ENCODE measurements at places on chromosomes 3 and 15. TPM values are rescaled to one million over a fixed set of nuclear protein-coding genes. Genes with fewer than 3 reads are reported as not detected.

- peak; percentile 78 for DNase-seq
Measured at GRCh38 chr15:52427804-52428203, 100.9 kb downstream of the MYO5A start.

- no peak for DNase-seq
Measured at GRCh38 chr3:128902426-128902825, 23.0 kb downstream of the ACAD9 start.

GRCh38 chr3:179322286-179323196 is at the start of gene ZNF639:
ZNF639 (plus strand) TSS chr3:179323031; CDS start chr3:179328294, 5,263 bp downstream.
- peak; percentile 91 for DNase-seq

Gene CPNE9
- total RNA-seq = not detected

Gene KIAA1143
- total RNA-seq = 36.5 TPM

DNA sequence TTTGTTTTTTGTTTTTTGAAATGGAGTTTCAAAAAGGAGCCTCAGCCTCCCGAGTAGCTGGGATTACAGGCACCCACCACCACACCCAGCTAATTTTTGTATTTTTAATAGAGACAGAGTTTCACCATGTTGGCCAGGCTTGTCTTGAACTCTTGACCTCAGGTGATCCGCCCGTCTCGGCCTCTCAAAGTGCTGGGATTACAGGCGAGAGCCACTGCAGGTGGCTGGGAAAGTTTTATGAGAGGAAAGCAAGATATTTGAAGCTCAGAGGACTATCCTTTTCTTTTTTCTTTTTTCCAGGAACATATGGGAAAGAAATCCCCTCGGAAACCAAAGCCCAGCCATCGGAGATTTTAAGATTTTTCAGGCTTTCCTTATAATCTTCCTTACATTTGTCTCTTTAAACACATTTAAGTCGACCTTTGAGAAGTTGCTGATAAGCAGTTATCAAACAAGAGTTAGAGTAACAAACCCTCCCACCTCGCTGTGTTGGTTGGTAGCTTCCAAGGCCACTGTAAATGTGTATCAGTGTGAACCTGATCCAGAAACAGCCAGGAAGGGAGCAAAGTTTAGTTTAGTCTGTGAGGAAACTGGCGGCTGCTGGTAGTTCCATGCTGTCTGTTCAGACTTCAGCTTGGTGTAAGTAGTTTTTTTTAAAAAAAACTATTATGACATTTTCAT is 34.5 kb upstream of the MAP3K13 start:
- DNase-seq = no peak

DNA sequence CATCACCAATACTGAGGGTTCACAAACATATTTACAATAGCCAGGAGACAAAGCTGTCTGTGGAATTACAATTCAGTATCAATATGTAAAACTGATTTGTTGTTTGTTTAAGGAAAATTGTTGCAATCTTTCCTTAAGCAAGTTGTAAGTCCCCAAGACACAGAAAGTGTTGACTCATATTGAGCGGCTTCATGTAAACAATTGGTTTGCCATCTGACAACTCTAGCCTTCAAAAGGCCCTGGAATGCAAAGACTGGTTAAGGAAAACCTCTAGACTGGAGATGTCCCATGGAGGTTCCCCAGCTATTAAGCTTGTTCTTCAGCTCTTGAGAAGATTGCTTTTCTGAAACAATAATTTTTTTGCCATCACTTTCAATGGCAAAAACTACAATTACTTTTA is 283.7 kb upstream of the PROK2 start:
- no peak for DNase-seq

Gene SLCO2A1
- total RNA-seq = not detected

DNA sequence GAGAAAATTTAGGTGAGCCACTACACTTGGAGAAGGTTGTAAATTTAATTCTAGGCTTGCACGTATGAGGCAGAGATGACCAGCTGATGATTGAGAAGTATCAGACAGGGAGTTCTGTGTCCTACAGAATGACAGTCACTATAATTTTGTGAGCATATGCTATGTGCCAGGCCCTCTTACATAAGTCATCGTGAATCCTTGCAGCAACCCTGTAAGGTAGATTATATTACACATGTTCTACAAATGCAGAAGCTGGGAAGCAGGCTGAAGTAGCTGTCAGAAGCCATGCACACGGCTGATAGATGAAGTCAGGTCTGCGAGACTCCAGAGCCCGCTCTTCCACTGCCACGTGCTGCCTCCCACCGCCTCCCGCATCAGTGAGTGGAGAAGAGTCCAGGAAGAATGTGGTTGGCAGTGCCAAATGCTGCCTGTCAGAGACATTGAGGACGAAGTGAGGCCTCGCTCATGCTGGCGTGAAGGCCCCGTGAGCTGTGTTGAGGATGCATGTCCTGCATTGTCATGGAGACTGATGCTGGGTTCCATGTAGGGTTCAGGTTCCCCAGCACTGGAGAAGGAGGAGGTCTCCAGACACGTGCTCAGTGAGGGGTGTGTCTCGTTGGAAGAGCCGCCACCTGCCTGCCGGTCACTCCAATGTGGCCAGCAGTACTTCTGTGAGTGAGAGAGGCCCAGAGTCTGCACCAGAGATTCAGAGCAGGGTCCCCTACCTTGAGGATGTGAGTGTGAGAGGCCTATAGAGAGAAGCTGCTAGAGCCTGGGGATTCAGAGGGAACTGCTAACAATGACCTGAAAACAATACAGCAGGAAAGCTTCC is 123.3 kb upstream of the PLXNA1 start:
- DNase-seq = no peak

GRCh38 chr3:67461667-67462142 is 192.7 kb downstream of the SUCLG2 start:
- DNase-seq = peak; percentile 85

Gene GOLGA8G
- total RNA-seq = not detected

- no peak for DNase-seq
Measured at GRCh38 chr3:69770219-69770618, 31.0 kb downstream of the MITF start.

DNA sequence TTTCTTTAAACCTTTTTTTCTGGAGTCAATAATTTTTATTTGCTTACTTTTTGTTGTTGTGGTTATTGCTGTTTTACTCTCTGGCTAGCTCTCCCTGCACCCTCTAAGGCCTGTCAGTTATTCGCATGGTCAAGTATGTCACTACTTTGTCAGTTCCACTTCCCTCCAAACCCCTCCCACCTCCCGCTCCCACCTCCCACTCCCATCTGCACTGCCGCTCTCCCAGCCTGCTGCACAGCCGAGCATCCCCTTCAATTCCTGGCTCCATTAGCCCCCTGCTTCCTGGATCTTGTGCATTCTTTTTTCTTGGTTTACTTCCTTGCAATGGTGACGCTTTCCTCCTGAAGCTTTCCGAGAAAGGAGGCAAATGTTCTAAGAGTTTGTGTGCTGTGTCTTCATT is 218.0 kb downstream of the XXYLT1 start:
- DNase-seq = no peak

Gene SHISA5
- 101 TPM for total RNA-seq

- DNase-seq = no peak
Measured at GRCh38 chr3:95197661-95198060, 1134.8 kb downstream of the NSUN3 start.

Gene KIF9
- 6.9 TPM for total RNA-seq

Gene TRMT10C
- 39.2 TPM for total RNA-seq

Gene CACNA2D3
- 0.52 TPM for total RNA-seq

DNA sequence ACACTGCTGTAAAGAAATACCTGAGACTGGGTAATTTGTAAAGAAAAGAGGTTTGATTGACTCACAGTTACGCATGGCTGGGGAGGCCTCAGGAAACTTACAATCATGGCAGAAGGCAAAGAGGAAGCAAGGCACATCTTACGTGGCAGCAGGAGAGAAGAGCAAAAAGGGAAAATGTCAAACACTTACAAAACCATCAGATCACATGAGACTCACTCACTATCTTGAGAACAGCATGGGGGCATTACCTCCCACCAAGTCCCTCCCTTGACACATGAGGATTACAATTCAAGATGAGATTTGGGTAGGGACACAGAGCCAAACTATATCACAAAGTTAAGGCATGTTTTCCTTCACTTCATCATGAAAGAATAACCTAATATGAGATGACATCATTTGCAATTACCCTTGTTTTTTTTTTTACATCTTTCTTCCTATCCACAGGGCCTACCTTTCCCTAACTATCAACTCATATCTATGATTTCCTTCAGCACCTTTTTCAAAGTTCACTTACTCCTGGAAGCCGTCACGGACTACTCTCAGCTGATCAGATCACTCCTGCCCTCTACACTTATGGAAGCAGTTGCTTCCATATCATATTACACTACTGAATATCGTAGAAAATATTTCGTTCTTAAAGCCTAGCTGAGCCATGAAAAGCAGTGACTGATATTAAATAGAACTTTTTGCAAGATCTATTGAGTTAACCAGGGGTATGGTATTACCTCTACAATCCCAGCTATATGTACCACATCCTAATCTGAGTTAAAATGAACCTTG is 25.5 kb upstream of the ATP8B4 start:
- peak; percentile 43 for DNase-seq
